GM12864 (cell line): ENCODE measurements at places on chromosomes 2 and 18.

GRCh38 chr2:189648846-189649509 is 12.3 kb upstream of the ASNSD1 start:
- DNase-seq = no peak

GRCh38 chr2:231666171-231667095 is 41.9 kb upstream of the PTMA start:
- no peak for DNase-seq

GRCh38 chr2:41735006-41735405 is 312.8 kb upstream of the PKDCC start:
- no peak for DNase-seq

GRCh38 chr18:33669589-33669988 is 91.6 kb downstream of the ASXL3 start:
- DNase-seq = no peak

DNA sequence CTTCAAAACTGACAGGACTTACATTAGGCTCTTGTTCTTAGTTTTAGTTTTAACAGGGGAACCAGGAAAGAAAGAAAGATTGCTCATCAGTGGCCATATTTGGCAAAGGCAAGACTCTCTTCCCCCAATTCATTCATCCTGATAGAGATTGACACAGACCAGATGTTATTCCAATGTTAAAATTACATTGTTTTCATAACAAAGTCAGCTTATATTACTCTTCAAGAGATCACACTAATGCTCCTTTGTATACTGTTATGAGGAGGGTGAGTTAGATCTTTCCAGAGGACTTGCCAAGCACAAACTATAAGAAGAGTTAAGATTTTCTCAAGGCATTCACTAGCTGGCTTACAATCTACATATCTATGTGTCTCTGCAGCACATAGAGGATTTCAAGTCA is 252.1 kb downstream of the SLC8A1 start:
- no peak for DNase-seq

DNA sequence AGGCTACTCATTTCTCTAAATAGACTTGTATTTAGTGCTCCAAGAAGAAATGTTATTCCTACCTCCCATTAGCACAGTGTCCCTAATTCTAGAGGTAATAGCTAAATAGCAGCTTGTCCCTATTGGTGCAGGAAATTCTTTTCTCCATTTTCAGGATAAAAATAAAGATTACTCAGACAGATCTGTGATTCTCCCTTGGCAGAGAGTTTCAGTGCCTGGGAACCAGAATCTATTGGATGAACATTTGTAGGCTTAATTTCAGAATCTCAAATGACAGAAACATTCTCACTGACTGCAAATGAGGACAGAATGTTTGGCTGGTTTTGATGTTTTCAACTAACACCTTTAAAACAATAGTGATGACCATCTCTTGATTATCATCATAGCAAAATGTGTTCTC is 33.3 kb upstream of the LGALSL start:
- DNase-seq = no peak

GRCh38 chr2:119156891-119157773 is 1.4 kb downstream of the C1QL2 start:
- DNase-seq = no peak

DNA sequence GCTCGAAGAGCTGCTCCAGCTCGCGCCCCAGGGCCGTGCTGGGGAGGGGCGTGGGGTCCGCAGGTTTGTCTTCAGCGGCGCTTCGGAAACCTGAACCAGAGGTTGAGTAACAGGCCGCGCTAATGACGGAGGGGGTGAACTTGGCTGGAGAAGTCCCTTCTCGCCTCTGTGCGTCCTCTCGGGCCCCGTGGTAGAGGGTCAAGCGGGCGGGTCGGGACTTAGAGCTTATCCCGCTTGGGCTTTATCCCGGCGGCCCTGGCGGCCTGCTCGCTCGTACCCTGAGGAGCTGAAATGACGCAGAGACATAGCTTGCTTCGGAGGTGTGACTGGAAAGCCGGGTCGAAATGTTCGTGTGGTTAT is 479 bp downstream of the RNMT start:
- peak; percentile 1 for DNase-seq

- no peak for DNase-seq
Observed at GRCh38 chr18:58992301-58993231, 127.9 kb downstream of the ZNF532 start.

- DNase-seq = no peak
Observed at GRCh38 chr2:175039031-175039430, 33.9 kb upstream of the CHN1 start.

GRCh38 chr2:60544062-60544461 is 9.4 kb downstream of the BCL11A start:
- no peak for DNase-seq

GRCh38 chr2:85477884-85478283 is 59.4 kb downstream of the SH2D6 start:
- DNase-seq = no peak

DNA sequence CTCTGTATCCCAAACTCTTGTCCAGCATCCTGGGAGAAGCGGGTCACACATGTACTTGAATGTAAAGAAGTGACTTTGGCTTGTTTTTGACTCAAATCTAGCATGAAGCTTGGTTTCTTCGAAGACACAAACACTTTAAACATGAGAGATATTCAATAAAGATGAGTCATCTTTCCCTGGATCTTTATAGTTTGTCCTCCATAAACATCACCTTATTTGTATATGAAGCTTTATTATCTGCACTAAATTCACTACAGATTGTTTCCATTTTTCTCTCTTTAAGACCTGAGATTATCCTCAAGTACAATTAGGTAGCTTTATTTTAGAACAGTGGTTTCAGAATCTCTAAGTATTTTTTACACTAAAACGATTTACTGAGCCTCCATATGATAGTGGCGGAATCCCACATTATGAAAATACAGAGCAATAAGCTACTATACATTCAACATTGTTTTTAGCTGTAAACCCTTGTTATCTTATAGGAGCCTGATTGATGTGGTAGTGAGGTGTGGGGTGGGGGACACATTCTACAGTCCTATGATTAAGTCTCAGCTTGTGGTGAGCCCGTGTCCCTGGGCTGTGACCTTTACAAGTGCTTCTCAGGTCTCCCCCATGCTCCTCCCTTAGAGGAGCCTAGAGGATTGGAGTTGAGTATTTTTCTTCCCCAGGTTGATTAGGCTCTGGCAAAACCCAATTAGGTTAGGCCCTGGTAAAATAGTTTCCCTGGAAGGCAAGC is 79.6 kb upstream of the RAPGEF4 start:
- DNase-seq = no peak

DNA sequence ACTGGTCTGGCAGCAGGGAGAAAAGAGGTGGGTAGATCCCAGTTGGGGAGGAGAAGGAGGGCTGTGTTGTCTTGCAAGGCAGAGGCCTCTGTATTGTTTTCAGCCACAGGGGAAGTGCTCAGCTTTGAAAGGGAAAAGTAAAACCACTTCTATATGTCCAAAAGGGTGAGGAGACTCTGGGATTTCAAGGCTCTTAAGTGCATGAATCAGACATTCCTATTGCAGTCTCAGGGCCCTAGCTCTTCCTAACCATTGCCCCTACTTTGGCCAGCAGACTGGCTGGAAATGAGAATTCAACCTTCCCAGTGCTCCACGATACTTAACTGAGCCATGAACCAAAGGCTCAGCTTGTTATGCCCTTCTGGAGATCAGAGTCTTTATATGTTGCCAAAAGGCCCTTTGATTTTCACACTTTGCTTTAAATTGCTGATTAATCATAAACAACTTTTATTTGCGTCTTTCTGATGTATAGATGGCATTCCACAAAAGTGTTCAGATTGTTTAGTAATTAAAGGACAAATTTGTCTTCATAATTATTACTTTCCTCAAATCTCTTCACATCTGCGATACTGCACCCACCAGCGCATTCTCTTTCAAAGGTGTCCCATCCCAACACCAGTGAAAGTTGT is 313.8 kb upstream of the MMADHC start:
- DNase-seq = no peak
